ENCODE measurements at places on chromosomes 6 and 20. TPM values are rescaled to one million over a fixed set of nuclear protein-coding genes. Genes with fewer than 3 reads are reported as not detected.

RHAG gene
- not detected for total RNA-seq

MLN gene
- not detected for total RNA-seq

SLC17A1 gene
- total RNA-seq: not detected

PHIP gene
- total RNA-seq: 10.1 TPM

C6orf163 gene
- total RNA-seq: 0.34 TPM
